ENCODE measurements at places on chromosomes 16 and 17.

DNA sequence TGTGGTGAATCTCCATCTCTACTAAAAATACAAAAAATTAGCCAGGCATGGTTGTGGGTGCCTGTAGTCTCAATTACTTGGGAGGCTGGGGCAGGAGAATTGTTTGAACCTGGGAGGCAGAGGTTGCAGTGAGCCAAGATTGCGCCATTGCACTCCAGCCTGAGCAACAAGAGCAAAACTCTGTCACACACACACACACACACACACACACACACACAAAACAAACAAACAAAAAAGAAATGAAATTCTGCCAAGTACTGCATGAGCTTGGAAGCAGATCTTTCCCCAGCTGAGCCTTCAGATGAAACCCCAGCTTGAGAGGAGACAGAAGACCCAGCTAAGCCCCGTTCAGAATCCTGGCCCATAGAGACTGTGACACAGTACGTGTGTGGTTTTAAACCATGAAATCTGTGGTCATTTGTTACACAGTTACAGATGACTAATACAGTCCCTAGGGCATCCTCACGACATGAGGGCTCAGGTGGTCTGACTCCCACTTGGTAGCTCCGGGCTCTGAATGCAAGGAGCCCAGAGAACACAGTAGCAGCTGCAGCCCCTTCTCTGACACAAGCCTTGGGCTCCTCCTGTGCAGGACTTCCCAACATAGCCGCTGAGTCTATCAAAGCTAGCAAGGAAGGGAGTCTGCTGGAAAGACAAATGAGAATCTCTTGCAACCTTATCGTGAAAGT, 132.8 kb downstream of the SEC14L1 start:
- DNase-seq = no peak

- no peak for DNase-seq
These were observed 11.8 kb upstream of the ITGAE start for GRCh38 chr17:3812771-3813170.

GRCh38 chr16:66036184-66036583, 330.3 kb upstream of the CDH5 start:
- no peak for DNase-seq

GRCh38 chr16:4654011-4654963, 29.7 kb downstream of the MGRN1 start:
- DNase-seq = no peak

DNA sequence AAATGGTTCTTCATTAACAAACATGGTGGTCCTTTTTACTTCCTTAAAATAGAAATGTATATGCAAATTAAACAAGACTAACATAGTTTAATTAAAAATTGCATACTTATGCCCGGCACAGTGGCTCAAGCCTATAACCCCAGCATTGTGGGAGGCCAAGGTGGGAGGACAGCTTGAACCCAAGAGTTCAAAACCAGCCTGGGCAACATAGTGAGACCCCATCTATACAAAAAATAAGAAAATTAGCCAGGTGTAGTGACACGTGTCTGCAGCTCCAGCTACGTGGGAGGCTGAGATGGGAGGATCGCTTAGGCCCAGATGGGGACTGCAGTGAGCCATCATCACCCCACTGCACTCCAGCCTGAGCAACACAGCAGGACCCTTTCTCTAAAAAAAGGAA, 18.4 kb downstream of the CDC27 start:
- no peak for DNase-seq

DNA sequence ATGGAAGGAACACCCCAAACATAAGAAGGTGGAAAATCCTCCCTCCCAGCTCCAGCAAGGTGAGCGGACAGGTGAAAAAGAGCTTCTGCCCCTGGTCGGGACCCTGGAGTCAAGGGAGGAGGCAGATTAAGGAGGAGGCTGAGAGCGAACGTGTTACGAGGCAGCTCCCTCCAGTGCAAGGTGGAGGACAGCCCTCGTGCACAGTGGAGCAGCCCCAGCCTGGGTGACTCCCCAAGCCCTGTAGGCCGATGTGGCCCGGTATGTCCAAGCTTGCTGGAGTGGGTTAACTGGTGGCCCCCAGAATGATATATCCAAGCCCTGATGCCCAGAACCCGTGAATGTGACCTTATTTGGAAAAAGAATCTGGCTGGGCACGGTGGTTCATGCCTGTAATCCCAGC, 15.5 kb upstream of the CRISPLD2 start:
- DNase-seq = no peak

DNA sequence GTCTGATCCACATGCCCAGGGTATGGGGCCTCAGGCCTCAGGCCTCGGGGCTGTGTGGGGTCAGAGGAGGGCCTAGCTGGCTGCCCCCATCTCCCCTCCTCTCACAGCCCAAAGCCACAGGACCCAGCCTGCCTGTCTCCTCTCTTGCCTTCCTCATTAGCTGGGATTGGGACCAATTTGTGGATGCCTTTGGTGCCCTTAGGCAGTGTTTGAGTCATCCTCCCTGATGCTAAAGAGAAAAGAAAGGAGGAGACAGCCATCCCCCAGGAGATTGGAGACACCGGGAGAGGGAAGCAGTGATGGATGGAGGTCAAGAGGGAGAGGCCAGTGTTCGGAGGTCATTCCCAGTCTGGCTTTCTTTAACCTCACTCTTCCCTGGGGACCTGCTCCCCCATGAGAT, 23.3 kb upstream of the NOG start:
- no peak for DNase-seq

DNA sequence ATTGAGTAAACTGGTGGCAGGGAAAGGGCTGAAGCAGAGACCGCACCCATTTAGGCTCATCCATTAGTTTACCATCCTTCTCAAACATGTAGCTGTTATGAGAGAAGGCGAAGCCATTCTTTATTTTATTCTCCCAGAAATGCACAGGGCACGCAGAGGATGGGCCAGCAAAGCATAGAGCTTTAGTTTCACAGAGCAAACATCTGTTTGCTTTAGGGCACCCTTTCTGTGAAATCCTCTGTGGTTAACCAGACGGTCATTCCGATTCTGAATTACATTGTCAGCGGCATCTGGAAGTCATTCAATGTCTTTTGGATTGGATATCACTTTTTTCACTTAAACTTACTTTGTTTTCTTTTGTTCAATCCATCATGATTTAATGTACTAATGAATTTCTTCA, 96.0 kb downstream of the TOX3 start:
- no peak for DNase-seq

DNA sequence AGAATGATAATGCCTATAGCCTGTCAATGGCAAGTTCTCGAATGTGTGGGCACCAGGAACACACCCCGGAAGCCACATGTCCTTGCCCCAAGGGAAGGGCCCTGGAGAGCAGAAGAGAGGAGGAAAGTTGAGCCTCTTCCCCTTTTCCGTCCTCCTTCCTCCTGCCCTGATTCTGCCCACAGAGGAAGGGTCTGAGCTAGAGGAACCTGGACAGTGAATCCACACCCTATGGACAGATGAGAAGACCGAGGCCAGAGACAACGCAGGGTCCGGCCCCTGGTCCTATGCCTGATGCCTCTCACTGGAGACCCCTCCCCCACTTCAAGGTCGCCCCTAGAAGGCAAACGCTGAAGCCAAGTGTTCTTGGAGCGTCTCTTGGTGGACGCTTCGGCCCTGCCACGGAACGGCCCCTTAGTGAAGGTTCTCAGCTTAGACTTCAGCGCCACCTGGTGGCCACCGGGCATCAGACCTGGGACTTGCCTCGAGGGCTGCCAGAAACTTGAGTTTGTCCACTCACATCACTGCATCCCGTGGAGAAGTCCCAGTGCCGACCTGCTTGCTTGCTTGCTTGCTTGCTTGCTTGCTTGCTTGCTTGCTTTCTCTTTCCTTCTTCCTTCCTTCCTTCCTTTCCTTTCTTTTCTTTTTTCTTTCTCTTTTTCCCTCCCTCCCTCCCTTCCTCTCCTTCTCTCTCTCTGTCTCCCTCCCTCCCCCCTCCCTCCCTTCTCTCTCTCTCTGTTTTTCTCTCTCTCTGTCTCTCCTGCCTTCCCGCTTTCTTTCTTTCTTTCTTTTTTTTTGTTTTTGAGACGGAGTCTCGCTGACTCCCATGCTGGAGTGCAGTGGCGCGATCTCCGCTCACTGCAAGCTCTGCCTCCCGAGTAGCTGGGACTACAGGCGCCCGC, 20.6 kb upstream of the SPNS3 start:
- DNase-seq = peak; percentile 89

DNA sequence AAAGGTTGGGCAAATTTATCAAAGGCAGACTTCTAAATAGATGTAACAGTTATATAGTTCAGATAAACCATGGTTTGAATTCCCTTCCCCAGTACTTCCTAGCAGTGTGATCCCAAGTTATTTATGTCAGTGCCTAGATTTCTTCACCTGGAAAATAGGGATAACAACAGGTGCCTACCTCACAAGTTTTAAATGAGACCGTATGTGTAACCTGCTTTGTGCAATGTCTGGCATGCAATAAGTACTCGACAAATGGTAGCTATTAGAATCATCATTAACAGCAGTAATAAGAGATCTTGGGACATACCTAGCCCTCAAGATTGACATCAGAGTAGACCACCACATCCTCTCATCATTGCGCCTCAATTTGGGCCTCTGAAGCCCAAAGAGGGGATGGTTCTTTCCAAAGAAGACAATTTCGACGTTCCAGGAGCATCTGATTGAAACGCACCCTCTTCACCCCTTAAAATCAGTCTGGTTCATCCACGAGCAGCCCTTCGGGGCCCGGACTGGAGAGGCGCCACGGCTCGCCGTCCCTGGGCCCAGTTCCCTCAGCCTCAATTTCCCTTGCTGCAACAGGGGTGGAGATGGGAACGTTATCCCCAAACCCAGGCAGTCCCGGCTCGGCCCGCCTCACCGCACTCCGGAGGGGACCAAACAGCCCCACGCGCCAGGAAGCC, 541 bp downstream of the ACACA start:
- DNase-seq = no peak

GRCh38 chr16:69561901-69562300, 3.9 kb upstream of the NFAT5 start:
- no peak for DNase-seq

DNA sequence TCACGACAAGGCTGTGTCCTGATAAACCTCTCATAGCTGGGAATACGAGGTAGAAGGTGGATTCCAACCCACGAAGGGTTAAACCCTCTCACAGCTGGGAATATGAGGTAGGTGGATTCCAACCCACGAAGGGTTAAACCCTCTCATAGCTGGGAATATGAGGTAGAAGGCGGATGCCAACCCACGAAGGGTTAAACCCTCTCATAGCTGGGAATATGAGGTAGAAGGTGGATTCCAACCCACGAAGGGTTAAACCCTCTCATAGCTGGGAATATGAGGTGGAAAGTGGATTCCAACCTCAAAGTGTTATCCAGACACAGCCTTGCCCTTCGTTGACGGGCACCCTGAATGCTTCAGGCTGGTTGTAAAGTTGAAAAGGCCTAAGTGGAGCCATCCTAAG, 31.0 kb downstream of the AXIN1 start:
- no peak for DNase-seq

GRCh38 chr17:17989081-17989480, 16.4 kb downstream of the DRC3 start:
- no peak for DNase-seq

DNA sequence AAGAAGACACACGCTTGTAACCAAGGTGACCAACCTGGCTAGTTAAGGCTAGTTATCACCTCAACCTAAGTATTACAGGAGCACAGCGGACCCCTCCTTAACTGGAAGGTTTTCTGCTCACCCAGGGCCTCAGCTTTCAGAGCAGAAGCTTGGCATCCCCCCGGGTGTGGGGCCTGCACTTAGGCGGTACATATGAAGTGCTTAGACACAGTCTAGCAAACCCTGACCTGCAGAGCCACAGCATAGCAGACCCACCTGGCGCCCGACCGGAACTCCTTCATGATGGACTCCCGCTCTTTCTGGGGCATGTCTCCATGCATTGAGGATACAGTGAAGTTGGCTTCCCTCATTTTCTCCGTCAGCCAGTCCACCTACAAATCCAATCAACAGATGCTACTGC, 9.8 kb downstream of the EIF4A3 start:
- DNase-seq = no peak

GRCh38 chr16:85052536-85052935, 24.9 kb downstream of the KIAA0513 start:
- DNase-seq = no peak

DNA sequence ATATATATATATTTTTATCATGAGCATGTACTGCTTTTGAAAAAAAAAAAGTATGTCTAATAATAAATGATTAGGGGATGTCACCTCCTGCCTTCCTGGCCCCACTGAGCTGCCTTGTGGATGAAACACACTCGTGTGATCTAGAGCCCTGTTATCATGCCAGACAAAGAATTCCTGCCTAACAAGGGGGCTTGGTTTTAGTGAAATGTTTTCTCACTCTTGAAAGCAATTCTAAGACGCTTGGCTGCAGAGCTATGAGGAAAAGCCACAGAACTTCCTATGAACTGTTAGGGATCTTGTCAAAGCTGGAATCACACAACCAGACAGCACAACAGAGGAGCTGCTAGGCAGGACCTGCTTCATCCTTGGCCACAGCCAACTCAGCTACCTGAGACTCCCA, 4.0 kb downstream of the ZDHHC1 start:
- DNase-seq = no peak
